ENCODE measurements at places on chromosomes 2 and 18.

DNA sequence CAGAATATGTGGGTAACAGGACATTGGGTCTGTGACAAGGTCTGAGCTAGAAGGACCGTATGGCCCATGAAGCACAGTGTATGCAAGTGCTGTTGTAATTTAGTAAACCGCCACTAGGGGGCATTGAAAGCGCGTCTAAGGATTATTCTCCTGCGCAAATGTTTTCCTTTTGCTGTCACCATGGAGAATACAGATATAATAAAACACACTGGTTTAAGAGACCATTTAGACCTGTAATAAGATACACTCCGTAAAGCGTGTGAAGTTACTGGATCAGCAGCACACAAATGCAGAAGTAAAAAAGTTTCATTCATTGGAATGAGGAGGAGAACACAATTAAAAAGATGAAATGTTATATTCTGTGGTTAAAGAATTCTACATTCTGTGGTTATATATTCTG is 272.4 kb downstream of the AGAP1 start:
- DNase-seq, result peak; percentile 26

DNA sequence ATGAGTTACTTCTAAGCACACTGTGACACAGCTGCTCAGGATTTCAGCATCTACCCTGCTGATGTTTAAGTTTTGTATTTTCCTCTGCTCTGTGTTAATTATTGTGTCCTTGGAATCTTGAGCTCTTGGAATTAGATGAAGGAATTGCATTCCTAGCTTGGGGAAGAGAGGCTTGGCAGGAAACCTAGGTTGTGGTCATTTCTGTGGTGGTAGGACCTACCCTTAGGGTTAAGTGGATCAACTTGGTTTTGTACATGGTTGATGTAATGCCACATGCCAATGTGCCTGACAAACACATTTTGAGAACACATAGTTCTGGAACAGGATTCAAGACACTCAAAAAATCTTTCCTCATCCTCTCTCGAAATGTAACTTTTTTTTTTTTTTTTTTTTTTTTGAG is 264.5 kb upstream of the MEX3C start:
- DNase-seq, result no peak

- no peak for DNase-seq
Measured at GRCh38 chr2:84442888-84443287, 16.2 kb downstream of the SUCLG1 start.

- DNase-seq, result no peak
Measured at GRCh38 chr2:109195193-109196045, 66.4 kb downstream of the SH3RF3 start.

DNA sequence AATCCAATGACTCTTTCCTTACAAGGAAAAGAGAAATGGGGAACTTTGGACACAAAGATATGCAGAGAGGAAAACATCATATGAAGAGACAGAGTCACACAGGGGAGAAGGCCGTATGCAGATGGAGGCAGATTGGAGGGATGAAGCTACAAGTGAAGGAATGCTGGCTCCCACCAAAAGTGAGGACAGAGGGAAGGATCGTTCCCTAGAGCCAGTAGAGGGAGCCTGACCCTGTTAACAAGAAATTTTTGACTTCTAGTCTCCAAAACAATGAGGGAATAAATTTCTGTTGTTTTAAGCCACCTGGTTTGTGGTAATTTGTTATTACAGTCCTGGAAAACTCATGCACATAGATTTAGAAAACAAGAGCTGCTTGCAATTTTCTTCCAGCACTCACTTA is 169.3 kb downstream of the PMAIP1 start:
- DNase-seq, result no peak

GRCh38 chr2:233017947-233018346 is 4.9 kb upstream of the NGEF start:
- no peak for DNase-seq

Data from stimulated activated CD4-positive, alpha-beta T cell treated with anti-CD3 and anti-CD28 coated beads, Interleukin-12 subunit alpha, Interleukin-12 subunit beta, amount 100 ng/mL, for 4 hours (primary cell).